ENCODE measurements at places on chromosomes 3 and 15.

GRCh38 chr3:111785034-111785433 is 74.0 kb upstream of the PHLDB2 start:
- no peak for DNase-seq

DNA sequence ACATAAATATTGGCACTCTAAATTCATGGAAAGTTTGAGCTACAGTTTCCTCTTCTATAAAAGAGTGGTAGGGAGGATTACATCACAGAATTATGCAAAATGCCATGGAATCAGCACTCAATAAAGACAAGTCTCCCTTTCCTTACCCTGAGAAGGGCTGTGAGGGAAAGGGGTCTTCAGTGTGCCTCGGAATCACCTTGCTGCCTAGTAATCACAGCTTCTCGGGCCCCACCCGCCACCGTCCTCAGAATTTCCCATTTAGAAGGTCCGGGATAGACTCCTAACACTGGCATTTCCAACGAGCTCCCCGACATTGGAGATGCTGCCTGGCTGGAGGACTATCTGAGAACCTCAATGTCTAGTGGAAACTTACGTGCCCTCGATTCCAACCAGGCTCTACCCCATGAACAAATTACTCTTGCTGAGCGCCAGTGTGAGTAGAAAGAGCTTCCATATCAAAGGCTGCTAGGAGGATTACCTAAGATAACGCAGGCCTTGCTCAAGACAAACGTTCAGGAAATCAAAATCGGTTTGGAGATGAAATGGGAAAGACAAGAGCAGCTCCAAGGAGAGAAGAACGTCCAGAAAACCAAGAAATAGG is 92.1 kb upstream of the CHD2 start:
- no peak for DNase-seq

DNA sequence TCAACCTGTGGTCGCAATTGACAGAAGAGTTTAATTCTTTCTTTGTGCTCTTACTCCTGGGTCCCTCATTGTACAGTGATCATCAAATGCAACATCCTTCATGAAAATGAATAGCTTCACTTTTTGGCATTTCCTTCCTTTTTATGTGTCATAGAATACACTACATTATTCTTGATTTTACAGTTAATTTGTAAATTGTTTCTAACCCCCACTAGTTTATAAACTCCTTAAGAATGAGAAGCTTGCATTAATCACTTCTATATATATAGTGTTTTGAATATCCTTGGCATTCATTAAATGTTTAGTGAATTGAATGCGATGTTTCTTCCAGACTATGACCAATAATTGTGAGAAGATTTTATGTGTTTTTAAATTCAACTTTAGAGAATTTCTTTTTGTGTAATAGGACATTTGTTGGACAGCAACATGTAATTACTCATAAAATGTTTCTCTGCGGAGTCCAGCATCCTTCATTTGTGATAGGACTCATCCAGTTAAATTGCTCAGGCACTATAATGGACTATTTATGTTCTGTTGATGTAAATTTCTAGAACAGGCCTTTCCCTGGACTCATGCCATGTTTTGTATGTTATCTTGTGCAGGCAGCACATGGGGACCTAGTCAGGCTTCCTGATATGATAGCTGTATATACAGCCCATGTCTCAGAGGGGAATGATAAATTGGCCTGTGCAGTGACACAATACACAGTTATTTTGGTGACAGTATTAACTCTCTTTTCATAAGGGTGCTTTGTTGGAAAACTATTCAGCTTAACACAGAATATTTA is 51.3 kb downstream of the MBNL1 start:
- no peak for DNase-seq

- DNase-seq: no peak
These were observed 162.1 kb downstream of the TBC1D2B start for GRCh38 chr15:77915261-77915960.

- no peak for DNase-seq
These were observed 126.1 kb downstream of the CADPS start for GRCh38 chr3:62749130-62749529.

DNA sequence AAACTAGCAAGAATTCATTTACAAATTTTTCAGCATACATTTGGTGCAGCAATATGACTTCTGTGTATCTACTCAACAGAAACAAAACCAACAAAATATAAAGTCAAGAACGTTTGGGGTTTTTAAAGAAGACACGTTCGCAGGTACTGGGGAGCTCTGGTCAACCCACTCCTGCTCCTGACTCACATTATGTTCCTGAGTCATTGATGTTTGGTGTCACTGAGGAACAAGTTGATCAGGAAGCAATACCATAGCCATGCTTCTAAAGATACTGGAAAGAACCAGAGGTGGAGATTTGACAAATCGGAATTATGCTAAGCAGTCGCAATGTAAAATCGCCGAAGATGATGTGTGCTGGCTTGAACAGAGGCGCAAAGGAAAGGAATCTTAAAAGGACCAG is 22.0 kb downstream of the SLC4A7 start:
- DNase-seq: no peak

GRCh38 chr3:197504229-197504628 is 51.5 kb downstream of the BDH1 start:
- DNase-seq: no peak

- no peak for DNase-seq
These were observed 513.9 kb downstream of the NLGN1 start for GRCh38 chr3:173911446-173911845.

GRCh38 chr3:187958432-187959003 is 195.4 kb upstream of the LPP start:
- DNase-seq: peak; percentile 56

GRCh38 chr15:91530956-91531582 is 322.4 kb upstream of the SLCO3A1 start:
- DNase-seq: no peak

- DNase-seq: no peak
These were observed 3.0 kb downstream of the DLL4 start for GRCh38 chr15:40932156-40932555.

DNA sequence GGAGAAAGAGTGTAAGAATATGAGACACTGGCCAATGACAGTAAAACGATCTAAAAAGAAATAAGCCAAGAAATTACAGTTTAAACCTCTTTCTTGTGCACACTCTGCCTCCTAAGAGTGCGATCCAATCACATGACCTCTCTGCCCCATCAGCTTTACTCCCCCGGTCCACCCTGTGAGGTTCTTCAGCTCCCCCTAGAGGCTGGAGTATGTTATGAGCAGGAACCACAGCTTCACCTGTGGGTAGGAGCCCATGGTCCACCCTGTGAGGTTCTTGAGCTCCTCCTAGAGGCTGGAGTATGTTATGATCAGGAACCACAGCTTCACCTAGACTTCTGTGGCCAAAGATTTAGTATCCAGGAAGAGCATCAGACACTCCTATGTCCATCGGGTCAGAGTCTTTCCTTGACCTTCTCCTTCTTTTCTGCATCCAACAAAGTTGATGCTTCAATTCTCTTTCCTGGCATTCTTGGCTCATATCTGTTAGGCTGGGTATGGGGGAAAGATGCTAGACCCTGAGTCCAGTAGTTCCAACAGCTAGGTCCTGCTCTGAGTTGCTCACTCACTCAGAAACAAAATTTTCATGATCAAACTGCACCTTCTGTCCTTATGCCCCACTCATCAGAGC is 164.0 kb downstream of the MINAR1 start:
- DNase-seq: peak; percentile 49

DNA sequence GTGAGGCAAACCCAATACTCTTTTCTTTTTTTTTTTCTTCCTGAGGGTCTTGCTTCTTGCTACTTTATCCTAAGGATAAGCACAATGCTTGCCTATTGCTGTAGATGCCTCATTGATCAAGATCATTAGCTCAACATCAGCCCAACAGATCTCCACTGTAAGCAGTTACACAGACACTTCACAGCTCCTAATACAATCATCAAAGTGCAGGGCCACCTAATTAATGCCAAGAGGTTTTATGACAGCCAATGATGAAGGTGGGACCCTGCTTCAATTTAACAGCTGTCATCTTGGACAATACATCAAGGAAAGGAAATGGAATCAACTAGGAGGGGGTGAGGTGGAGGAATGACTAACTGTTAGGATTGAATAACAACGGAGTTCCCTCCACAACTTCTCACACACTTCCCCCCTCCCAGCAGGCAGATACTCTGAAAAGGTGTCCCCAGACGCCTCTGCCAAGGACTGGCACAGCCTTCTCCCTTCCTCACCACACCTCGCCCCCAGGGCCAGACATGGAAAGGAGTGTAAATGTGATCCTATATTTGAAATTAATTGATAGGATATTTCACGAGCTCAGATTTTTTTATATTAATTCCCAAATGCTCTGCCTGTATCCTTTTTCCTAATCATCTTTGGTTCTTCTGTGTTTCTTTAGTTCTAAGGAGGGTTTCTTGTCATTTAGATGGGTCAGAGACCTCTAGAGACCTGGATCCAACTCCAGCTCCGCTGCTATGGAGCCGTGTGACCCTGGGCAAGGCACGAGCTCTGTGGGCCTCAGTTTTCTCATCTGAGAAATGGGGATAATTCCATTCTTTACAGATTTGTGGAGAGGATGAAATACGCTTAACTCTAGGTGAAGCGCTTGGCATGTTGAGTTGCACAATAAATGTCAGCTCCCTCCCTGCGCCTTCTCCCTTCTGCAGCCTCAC is 1.2 kb downstream of the DCLK3 start:
- DNase-seq: no peak
